ENCODE measurements at places on chromosomes 13 and 19. TPM values are rescaled to one million over a fixed set of nuclear protein-coding genes. Genes with fewer than 3 reads are reported as not detected.

Gene IZUMO2
- not detected for total RNA-seq

Gene GPC6
- total RNA-seq = not detected

Gene HIPK4
- total RNA-seq = not detected

Gene C19orf38
- total RNA-seq = 1.2 TPM

Gene LHFPL6
- 0.74 TPM for total RNA-seq

Gene SIGLEC9
- 0.65 TPM for total RNA-seq

- DNase-seq = no peak
- H3K27me3 ChIP-seq = no peaks in the 10 kb centered on the region
- no peak overlapping the region for H3K27ac ChIP-seq
- H3K4me3 ChIP-seq = no peak overlapping the region
Observed at GRCh38 chr13:74442751-74443150, 308.5 kb upstream of the KLF12 start.

DNA sequence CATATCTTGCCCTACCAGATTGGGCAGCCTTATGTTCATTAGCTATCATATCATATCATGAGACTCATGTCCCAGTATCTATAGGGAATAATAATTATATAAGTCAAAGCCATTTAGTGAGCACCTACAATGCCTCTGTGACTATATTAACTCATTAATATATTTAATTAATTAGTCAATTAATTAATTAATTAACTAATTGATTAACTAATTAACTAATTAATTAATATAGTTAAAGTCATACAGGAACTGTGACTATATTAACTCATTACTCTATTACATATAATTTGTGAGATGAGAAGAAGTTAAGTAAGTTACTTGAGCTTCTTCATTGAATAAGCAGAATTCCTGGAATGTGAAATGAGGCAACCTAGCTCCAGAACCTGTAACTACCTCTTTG, 588.3 kb upstream of the SLITRK1 start:
- DNase-seq = no peak
- H3K4me3 ChIP-seq = no peak overlapping the region
- H3K27me3 ChIP-seq = no peaks in the 10 kb centered on the region
- H3K27ac ChIP-seq = no peak overlapping the region
- no peaks in the 10 kb centered on the region for H3K36me3 ChIP-seq

DNA sequence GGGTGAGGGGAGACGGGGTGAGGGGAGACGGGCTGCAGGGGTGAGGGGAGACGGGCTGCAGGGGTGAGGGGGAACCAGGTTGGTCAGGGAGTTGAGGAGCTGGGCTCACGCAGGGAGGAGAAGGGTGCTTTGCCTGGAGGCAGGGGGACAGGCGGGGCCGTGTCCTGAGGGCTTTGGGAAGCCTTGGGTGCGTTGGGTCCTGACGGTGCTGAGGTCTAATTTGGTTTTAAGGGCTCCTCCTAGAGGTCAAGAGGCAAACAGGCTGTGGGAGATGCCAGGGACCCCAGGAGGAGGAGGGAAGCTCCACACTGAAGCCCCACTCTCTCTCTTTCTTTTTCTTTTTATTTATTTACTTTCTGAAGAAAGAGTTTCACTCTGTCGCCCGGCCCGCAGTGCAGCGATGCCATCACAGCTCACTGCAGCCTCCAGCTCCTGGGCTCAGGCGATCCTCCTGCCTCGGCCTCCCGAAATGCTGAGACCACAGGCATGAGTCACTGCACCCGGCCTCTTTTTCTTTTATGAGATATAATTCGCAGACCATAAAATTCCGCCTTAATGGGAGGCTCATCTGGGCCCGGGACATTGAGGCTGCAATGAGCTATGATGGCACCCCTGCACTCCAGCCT, 9.3 kb upstream of the MISP start:
- no peak overlapping the region for H3K27ac ChIP-seq
- H3K36me3 ChIP-seq = no peaks in the 10 kb centered on the region
- H3K4me1 ChIP-seq = no peaks in the 10 kb centered on the region
- no peak overlapping the region for H3K4me3 ChIP-seq
- peak; percentile 17 for DNase-seq
- peaks cover 1% of the 10 kb centered on the region for H3K27me3 ChIP-seq

GRCh38 chr13:112869202-112870050, 99.6 kb upstream of the MCF2L start:
- peaks cover 20% of the 10 kb centered on the region for H3K36me3 ChIP-seq
- peaks cover 16% of the 10 kb centered on the region for H3K4me1 ChIP-seq
- DNase-seq = no peak
- no peak overlapping the region for H3K27ac ChIP-seq
- H3K4me3 ChIP-seq = no peak overlapping the region
- no peaks in the 10 kb centered on the region for H3K27me3 ChIP-seq

GRCh38 chr19:35882114-35882832, 13.9 kb downstream of the APLP1 start:
- peak; percentile 54 for DNase-seq
- peaks cover 9% of the 10 kb centered on the region for H3K36me3 ChIP-seq
- no peak overlapping the region for H3K27ac ChIP-seq
- H3K4me3 ChIP-seq = no peak overlapping the region

GRCh38 chr13:25118378-25118905, 22.5 kb downstream of the PABPC3 start:
- no peak overlapping the region for H3K27ac ChIP-seq
- peaks cover 16% of the 10 kb centered on the region for H3K27me3 ChIP-seq
- no peak for DNase-seq

Data from activated CD8-positive, alpha-beta T cell treated with anti-CD3 and anti-CD28 coated beads for 36 hours (primary cell).